ENCODE measurements at places on chromosomes 7 and 10.

GRCh38 chr10:114285961-114286441 is 46.9 kb downstream of the VWA2 start:
- DNase-seq: no peak

- DNase-seq: no peak
These were observed 92.0 kb upstream of the RET start for GRCh38 chr10:42984761-42985325.

- no peak for DNase-seq
These were observed 40.5 kb upstream of the RNF148 start for GRCh38 chr7:122743211-122743610.

GRCh38 chr10:119306986-119307392 is 99.6 kb downstream of the GRK5 start:
- DNase-seq: no peak

GRCh38 chr10:86889997-86890396 is 67.4 kb downstream of the MMRN2 start:
- DNase-seq: no peak

DNA sequence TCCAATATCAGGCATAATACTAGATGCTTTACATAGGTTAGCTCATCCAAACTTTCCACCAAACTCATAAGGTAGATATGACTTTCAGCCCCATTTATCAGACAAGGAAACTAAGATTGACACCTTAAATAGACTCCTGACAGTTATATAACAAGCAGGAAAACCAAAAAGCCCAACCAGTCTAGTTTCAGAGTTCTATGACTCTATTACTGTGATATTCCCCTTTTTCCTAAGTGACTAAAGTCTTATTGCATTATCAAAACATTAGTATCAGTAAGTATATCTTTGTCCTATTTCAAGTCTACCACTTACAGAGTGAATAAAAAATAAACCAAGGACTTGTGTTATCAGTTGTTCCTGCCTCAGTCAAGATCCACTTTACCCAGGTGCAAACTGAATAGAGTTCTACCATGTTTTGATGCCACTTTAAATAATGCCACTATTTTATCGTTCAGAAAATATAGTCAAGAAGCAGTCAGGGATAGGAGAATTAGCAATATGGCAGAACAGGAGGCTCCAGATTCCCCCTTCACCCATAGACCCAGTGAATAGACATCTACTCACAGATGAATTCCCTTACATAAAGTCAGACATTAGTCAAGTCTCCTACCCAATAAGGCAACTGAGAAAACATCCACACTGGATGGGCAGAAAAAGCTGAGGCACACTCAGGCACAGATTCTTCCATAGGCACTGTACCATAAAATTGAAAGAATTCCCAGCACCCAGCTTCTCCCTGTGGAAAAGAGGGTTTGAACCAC is 74.1 kb downstream of the CRPPA start:
- DNase-seq: no peak

GRCh38 chr10:122675278-122675677 is 24.4 kb downstream of the C10orf120 start:
- no peak for DNase-seq

DNA sequence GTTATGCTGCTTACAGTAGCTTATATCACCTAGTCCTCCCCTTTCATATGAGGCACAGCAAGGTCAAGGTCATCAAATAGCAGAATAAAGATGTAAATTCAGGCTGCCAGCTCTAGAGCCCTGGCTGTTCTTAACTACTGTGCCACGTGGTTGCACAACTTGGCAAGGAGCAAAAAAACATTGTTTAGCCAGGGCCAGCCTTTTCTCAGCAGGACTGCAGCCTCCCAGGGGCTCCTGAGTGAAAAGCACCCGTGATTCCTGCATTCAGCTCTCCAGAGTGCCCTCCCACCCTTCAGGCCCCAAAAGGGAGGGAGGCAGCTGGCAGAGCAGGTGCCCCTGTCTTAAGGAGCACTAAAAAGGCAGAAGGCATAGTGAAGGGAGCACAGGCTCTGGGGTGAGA is 31.8 kb upstream of the TM9SF3 start:
- DNase-seq: no peak

DNA sequence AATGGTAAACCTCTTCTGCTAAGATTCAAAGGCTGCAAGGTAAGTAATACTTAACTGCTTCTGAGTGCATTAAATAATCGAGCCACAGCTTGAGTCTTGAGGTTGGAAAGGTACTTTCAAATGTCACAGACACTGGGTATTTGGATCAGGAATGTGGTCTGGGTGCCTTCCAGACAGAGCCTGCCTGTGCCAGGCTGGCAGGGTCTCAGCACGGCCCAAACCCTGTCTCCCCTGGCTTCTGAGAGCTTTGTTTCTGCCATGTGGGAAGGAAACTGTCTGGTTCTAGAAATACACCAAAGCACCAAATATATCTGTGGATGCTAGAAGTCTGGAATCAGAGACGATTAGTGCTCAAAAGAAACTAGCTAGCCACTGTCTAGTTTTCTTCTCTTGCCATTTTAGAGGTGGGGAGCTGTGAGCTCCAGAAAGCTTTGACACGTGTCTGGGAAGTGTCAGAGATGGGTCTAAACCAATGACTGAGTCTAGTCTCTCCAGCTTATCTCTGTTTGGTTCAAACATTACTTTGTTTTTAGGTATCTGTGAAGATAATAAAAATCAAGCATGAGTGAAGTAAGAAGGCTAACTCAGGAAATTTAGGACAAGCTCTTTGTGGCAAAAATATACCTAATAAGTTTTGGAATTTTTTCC is 162.8 kb downstream of the CYP26A1 start:
- DNase-seq: no peak

- no peak for DNase-seq
These were observed 6.2 kb downstream of the ZNF775 start for GRCh38 chr7:150385302-150385723.

DNA sequence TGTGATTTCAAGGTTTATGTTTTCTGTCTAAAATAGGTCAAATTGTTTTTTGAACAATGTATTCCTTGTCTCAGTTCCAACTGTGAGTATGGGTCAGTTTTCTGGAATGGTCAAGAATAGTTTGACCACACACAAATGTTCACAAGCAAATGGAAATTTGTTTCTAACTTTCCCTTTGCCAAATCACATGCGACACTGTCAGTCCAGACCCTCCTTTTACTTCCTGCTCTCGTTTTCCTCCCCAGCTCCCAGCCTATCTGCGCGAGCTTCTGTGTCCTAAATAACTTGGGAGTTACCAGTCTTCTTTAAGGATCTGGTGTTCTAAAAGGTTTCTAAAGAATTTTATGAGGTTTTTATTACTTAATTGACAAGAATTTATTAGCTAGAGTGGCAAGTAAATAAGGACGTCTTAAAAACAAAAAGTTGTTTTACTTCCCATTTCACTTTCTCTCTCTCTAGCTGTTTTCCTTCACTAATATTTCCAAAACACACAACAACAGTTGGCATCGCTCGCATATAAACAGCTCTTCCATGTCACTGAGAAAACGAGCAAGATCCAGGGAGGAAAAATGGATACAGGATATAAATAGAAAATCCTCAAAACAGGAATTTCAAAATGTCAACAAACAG is 266.1 kb upstream of the KLF6 start:
- DNase-seq: no peak

DNA sequence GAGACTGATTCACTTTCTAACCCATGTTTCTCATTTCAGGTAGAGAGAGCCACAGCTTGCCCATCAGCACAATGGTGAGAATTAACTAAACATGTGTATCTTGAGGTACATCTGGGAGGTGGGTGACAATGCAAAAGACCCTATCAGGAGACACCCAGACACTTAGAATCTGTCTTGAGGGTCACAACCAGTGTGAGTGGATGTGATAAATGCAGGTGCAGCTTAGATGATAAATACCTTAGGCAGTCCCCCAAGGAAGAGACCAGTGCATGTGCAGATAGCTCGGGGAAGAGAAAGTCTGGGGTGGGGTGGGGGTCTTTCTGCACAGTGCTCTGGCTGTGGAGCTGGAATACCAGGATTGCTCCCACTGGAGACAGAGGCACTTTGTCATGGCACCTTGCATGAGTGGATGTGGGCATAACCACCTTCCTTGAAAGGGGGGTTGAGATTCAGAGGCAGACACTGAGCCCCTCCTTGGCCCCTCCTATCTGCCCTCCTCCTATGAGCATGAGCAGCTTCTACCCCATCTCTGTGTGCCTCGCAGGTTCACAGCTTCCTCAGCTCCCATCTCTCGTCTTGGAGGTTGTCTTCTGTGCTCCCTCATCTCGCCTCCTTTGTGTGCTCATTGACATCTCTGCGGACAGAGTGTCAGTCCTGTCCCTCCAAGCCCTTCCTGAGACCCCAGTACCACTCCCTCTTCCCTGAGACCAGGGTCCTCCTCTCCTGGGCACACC is 349.8 kb downstream of the TCERG1L start:
- DNase-seq: no peak

DNA sequence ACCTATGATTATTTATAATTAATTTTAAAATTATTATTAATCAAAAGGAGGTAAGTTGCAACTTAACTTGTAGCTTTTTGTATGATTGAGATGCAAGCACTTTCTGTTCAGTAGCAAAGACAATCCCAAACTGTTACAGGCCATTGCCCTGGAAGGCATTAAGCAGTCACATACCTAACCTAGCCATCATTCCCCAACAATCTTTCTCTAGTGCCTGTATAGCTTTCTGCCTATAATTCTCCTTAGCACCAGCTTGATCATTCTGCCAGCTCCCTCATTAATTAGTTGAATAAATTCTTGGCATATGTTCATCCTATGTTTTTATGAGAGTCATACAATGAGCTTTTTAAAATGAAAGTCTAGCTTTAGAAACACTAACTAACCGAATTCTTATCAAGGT is 178.9 kb upstream of the TMEM106B start:
- no peak for DNase-seq

GRCh38 chr10:14779001-14779651 is 4.4 kb upstream of the FAM107B start:
- DNase-seq: no peak

GRCh38 chr7:132398253-132398925 is 177.9 kb downstream of the PLXNA4 start:
- no peak for DNase-seq

DNA sequence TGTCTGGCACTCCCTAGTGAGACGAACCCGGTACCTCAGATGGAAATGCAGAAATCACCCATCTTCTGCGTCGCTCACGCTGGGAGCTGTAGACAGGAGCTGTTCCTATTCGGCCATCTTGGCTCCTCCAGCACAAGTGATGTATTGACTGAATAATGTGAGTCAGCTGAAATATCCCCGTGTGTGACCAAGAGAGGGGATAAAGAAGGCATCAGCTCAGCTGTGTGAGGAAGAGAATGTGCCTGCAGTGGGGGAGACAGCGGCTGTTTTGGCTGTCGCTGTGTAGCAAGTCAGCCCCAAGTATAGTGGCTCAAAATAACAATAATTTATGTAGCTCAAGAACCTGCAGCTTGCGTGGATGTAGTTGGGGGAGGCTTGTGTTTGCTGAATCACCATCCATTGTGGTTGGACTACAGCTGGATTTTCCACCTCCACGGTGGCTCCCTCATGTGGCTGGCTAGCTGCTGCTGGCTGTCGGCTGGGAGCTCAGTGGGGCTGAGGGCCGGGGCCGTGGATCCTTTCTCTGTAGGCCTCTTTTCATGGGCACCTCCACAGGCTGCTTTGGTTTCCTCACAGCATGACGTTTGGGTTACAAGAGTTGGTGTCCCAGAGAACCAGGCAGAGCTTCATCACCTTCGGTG is 434.5 kb downstream of the CCSER2 start:
- DNase-seq: no peak

- no peak for DNase-seq
These were observed 447.8 kb upstream of the C7orf33 start for GRCh38 chr7:148142660-148143248.

GRCh38 chr7:130107949-130108674 is 37.8 kb downstream of the KLHDC10 start:
- DNase-seq: no peak

DNA sequence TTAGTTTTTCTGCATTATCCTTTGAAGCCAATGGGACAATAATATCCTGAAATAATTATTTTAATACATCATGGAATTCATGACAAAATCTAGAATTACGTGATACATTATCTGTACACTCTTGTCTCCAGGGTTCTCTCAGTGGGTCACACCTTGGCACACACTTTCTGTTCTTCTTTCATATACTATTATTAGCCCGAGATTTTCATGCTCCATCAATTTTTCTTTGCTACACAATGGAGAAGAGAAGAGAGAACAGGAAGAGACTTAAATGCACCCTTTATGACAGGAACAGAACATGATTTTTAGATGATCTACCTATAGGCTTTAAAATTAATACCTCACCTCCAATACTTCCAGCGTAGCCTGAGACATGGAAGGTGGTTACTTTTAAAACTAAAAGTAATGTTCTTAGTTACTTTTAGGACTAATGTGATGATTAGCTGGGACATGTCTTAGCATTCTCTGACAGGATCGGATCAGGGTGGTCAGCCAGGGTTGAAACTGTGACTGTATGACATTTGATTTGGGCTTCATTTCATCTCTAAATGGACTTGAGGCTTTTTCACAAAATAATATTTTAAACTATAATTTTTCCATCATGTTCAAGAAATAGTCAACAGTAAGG is 148.2 kb upstream of the WNT16 start:
- no peak for DNase-seq

GRCh38 chr7:130062246-130062645 is 8.1 kb upstream of the KLHDC10 start:
- no peak for DNase-seq

DNA sequence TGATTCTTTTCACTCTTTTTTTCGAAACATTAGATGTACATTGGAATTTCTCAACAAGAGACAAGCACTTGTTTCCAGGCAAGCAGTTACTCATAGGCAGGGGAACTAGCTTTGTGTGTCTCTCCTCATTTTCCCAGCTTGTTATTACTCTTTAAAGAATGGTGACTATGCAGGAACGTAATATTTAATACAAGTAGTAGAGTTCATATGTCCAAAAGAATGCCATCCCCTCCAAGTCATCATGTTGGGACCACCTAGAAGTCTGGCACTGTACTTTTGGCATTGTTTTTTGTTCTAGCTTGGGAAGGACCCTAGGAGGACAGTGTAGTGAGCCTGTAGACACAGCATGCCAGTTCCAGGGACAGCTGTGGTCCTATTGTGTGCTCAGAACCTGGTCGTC is 650.7 kb downstream of the INHBA start:
- DNase-seq: no peak

GRCh38 chr7:3896169-3896765 is 595.2 kb downstream of the SDK1 start:
- no peak for DNase-seq

- no peak for DNase-seq
These were observed 41.7 kb upstream of the EZH2 start for GRCh38 chr7:148925836-148926235.

- no peak for DNase-seq
These were observed 31.8 kb downstream of the EPDR1 start for GRCh38 chr7:37952240-37952639.

GRCh38 chr7:94391726-94392392 is 2.8 kb upstream of the COL1A2 start:
- DNase-seq: no peak

All from activated CD4-positive, alpha-beta T cell treated with anti-CD3 and anti-CD28 coated beads, Interleukin-2, amount 50 U/mL, for 4 hours (primary cell).